ENCODE measurements at places on chromosomes 12 and 14. TPM values are rescaled to one million over a fixed set of nuclear protein-coding genes. Genes with fewer than 3 reads are reported as not detected.

DNA sequence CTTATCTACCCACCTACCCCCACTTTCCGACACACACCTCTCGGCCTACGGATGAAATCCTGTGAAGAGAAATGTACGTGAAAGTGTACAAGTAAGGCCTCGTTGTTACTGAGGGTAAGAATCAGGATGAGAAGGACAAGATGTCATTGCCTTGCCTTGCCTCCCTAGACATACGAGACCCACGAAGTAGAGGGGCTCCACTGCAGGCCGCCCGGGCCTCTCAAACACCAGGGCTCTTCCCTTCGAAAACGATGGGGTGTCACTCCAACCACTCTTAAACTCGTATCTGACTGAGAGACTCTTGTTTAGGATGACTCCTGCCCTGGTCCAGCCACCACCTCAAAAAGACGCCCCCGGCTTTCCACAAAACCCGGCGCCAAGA lies 498 bp downstream of the RACGAP1 start:
- no peak for DNase-seq

DNA sequence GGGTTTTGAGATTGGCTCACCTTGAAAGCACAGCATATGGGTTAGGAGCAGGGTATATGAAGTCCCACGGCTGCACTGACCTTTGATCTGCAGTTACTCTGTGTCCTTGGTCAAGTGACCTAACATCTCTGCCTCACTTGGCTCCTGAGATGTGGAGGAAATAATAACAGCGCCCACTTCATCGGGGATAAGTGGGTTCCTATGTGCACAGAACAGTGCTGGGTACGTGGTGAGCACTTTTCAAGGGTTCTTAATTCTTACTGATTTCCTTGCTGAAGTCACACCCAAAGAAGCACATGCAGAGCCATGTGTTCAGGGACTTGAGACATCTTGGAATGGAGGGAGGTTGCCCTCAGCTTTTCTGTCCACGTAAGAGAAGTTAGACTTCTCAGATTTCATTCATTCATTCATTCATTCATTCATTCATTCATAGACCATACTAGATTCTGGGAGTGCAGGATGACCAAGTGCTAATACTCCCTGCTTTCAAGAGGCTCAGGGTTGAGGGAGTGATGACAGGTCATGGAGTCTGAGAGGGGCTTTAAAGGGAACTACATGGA lies 39.4 kb downstream of the ADGRD1 start:
- no peak for DNase-seq

- no peak for DNase-seq
Observed at GRCh38 chr14:34424488-34424887, 37.6 kb downstream of the SPTSSA start.

GRCh38 chr12:49698619-49699545 lies 8.3 kb downstream of the FMNL3 start:
- DNase-seq = no peak

DNA sequence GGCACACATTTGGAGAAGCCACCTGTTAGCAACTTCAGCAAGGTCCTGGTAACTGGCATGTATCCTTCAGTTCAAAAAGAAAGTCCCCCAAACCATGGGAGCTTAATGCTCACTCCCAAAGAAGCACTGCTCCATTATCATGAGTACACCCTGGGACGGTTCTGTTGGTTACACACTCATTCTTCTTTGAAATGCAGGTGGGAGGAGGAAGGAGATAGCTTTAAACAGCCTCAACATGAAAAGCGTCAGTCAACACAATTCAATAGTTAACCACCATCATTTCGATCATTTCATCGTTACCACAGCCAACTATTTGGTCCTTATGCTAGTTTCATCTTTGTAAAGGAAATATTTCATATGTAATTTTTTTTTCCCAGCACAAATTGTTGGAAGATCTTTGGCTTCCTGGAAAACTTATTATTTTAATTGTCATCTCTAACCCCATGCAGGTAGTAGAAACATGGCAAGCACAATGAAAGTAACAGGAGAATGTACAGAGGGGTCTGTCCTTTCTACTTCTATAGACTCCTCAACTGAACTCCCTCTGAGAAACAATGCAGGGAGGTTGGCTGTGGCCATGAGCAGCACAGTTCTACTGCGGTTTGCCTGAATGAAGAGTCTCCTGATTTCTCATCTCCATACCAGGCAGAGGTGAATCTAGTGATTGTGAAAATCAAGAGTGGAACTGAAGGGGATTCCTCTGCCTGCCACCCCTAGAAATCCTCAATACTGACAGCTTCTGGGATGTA lies 196.4 kb upstream of the FOXN3 start:
- DNase-seq = no peak

DNA sequence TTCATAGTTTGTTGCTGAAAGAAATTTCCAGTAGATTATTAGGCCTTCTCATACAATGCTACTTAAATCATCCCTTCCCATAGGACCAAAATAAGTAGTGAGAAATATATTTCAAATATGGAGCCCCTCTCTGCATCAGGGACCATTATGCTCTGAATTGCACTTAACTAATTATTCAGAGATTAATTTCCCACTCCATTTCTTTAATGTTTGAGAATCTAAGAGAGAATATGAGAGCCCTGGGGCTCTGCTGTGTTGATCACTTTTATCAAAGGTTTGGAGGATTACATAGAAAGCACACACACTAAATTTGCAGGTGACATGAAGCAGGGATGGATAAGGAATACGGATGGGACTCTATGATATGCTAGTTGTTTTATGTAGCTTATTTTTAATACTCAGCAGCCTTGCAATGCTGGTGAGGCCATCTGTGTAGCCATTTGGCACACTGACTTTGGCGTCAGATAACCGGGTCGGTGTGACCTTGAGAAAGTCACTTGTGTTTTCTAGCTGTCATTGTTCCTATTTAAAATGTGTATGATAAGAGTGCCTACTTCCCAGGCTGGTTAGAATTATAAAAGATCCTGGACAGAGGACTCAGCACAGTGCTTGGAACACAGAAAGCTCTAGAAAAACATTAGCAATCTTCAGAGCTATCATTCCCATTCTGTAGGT lies 49.9 kb upstream of the FBXO21 start:
- DNase-seq = no peak

DNA sequence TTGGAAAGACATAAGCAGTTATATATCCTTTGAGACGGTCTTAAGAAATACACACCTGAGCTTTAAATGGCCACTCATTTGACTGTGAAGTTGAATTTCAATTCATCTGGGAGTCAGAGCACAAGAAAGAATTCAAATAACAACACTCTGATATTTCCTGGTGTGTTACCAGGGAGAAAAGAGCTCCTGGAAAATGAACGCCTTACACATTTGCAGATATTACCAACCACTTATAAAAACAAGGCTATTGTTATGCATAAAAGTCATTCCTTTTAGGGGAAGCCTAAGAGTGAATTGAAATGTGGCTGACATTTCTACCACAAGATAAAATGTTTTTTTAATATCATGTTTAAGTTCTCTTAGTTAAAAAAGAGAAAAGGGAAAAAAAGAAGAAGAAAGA lies 229.2 kb upstream of the PLEKHG7 start:
- no peak for DNase-seq

DNA sequence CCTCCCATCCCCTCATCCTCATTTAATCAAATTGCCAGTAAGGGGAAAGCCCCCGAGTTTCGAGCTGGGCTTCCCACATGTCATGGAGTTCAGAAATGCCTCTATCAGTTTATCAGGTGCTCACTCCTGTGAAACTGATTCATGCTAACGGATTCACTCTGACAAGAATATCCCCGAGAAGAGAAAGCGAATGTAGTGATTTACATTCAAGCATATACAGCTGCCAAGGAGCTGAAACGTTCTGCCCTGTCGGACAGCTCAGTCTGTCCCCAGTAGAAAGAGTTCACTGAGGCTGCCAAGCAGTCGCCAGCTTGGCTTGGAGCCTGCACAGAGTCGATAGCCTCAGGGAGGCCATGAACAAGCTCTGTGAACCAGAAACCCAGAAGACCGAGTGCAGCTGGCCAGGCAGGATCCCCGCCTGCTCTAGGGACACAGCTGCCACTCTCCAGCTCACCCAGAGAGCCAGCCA lies 88.4 kb downstream of the TMCC3 start:
- DNase-seq = no peak

- DNase-seq = no peak
Observed at GRCh38 chr14:80768646-80769045, 172.9 kb downstream of the CEP128 start.

GRCh38 chr14:105199093-105199492 lies 18.0 kb upstream of the NUDT14 start:
- no peak for DNase-seq

DNA sequence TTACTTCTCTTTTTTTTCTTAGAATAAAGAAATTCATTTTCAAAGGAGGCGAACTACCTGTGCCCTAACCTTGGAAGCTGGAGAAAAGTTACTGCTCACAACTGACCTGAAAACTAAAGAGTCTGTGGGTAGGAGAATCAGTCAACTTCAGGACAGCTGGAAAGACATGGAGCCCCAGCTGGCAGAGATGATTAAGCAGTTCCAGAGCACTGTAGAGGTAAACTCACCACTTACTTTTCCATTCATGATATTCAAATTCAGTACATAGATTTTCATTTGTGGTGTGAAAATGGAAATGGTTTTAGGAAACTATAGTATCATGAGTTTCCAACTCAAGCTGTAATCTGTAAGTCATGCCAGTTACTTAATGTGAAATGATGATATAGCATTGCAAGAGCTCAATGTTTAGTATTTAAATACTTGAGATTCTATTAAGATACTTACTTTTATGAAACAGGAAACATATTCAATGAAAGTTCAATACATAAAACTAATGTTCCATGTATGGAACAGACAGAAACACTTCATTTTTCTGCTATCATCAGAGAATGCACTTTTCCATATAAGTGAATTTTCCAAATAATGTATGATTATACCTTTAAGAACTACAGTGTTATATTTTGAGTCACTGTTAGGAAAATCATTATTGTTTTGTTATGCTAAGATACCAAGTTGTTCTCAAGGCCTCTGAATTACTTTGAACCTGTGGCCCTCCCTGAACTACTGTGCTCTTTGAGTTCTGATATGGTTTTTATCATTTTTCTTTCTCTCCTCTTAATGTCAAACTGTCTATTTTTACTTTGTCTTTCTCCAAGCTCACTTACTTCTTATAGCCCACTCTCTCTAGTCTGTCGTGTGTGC lies 119.0 kb downstream of the ESR2 start:
- no peak for DNase-seq

- DNase-seq = no peak
Observed at GRCh38 chr12:30796891-30797371, 42.2 kb upstream of the CAPRIN2 start.

- DNase-seq = no peak
Observed at GRCh38 chr14:74500417-74501134, 7.0 kb downstream of the ISCA2 start.

DNA sequence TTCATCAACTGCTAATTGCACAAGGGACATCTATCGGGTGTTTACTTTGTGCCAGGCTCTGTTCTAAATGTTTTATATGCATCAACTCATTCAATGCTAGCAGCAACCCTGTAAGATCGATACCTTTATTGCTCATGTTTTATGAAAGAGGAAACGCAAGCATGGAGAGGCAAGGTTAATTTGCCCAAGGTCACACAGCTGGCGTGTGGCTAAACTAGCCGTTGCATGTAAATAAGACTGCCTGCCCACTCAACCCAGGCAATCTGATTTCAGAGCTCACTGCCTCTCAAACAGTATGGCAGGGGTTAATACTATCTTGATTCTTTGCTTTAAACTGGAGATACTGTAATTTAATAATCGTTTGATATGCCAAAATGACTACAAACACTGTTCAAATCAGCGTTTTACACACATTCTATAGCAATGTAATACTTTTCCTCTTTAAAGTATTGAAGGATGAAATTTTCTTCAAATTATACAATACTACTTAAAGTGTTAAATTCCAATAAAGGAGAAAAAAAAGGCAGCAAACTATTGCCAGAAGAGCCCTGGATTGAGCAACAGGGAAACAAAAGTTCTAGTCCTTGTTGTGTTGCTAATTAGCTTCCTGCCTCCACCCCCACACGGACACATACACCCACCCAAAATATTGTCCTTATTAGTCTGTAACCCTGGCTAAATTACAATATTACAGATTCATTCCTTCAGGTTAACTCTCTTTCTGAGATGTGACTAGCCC lies 39.1 kb upstream of the DHRS7 start:
- no peak for DNase-seq

IRAK3 gene
- total RNA-seq = 5.0 TPM

TULP3 gene
- total RNA-seq = 6.8 TPM

MYRFL gene
- 0.11 TPM for total RNA-seq

HNF1A gene
- total RNA-seq = not detected

NEUROD4 gene
- total RNA-seq = not detected

CEP170B gene
- 10.5 TPM for total RNA-seq

ENDOU gene
- total RNA-seq = not detected

PMCH gene
- total RNA-seq = not detected

LHX5 gene
- total RNA-seq = not detected

P2RX4 gene
- 4.7 TPM for total RNA-seq

PROX2 gene
- total RNA-seq = not detected

REP15 gene
- 8.2 TPM for total RNA-seq

FOS gene
- 9.5 TPM for total RNA-seq

OASL gene
- 0.08 TPM for total RNA-seq

MORN3 gene
- total RNA-seq = 0.11 TPM

MAGOHB gene
- 14.8 TPM for total RNA-seq

Measured in Right ventricle myocardium inferior (tissue), 1 donor.